Heart left ventricle (tissue), 16 donors: ENCODE measurements at places on chromosomes 4 and X. TPM values are rescaled to one million over a fixed set of nuclear protein-coding genes. Genes with fewer than 3 reads are reported as not detected.

Gene UGT2B15
- polyA plus RNA-seq = not detected

GRCh38 chrX:24002792-24003191 is 24.2 kb downstream of the KLHL15 start:
- DNase-seq = no peak

Gene CT47B1
- polyA plus RNA-seq = not detected

DNA sequence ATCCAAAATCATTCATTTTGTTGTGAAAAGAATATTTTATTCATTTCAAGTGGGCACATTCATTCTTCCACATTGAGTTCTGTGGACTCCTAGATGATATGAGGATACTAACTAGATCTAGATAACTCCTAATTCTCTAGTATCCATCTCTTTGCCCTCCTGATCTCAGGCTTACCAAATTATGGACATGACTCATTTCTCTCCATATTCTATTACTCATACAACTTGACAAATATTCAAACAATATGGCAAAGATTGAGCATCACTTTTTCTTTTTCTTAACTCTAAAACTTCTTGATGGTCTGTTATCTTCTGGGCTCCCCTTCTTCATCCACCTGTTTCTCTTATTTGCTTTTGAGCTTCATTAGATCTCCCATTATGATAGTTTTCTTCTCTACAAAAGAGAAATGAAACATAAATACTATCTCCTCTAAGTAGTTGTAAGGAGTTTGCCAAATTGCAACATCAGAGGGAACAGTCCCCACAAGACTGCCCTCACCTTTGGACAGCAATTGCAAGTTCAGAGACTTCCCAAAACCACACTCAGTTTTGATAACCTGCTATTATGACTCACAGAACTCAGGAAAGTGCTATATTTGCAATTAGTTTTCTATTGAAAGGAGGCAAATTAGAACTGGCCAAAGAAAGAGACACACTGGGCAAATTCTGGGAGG is 422.9 kb downstream of the SPRY1 start:
- no peak for DNase-seq

GRCh38 chr4:151862766-151863165 is 102.0 kb upstream of the GATB start:
- no peak for DNase-seq

DNA sequence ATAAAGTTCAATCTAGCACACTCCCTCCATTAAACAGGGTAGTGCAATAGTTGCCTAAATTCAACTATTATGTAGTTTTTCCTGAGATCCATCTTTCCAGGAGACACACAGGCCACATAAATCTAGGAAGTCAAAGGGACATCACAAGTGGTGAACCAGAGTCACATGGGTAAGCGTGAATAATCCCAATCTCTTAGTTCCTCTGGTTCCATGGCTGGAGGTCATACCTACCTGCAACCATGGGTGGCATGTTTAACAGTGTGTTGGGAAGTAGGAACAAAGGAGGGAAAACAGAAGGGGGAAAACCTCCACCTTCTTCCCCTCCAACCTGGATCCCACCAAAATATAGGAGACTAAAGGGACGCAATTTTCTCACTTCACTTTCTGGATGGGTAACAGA is 2651.6 kb downstream of the ARAP2 start:
- no peak for DNase-seq

Gene AR
- polyA plus RNA-seq = 3.4 TPM

- DNase-seq = no peak
These were observed 104.4 kb upstream of the MYOZ2 start for GRCh38 chr4:119031218-119031617.

DNA sequence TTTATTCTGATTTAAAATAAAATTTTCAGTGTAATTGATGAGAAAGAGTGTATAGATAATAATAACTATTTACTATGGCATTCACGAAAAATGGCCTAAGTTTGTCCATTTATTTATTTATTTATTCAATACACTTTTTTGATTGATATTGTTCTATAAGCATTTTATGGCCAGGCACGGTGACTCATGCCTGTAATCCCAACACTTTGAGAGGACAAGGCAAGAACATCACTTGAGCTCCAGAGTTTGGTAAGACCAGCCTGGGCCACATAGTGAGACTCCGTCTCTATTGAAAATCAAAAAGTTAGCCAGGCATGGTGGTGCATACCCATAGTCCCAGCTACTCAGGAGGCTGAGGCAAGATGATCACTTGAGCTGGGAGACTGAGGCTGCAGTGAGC is 25.7 kb downstream of the GASK1B start:
- no peak for DNase-seq

GRCh38 chrX:110131031-110131430 is 128.1 kb downstream of the TMEM164 start:
- DNase-seq = no peak

- DNase-seq = no peak
These were observed 34.6 kb downstream of the NBDY start for GRCh38 chrX:56763556-56764152.

Gene ZNF718
- 1.1 TPM for polyA plus RNA-seq

GRCh38 chrX:149881081-149881711 is at the start of gene MAGEA8:
Gene MAGEA8 (plus strand): TSS chrX:149881183. CDS start chrX:149884273, 3,090 bp downstream.
- no peak for DNase-seq

Gene ABLIM2
- polyA plus RNA-seq = 11.1 TPM

Gene USP51
- polyA plus RNA-seq = 0.76 TPM
